Fibroblast of lung (primary cell): ENCODE measurements at places on chromosomes 7 and 10. TPM values are rescaled to one million over a fixed set of nuclear protein-coding genes. Genes with fewer than 3 reads are reported as not detected.
A peak's percentile ranks its signal among the peaks of the same experiment; 100 is the strongest.

FFAR4 gene
- polyA plus RNA-seq, result not detected in 2 replicates

EBF3 gene
- polyA plus RNA-seq, result 0.12 and 1.0 TPM in 2 replicates

GPC2 gene
- polyA plus RNA-seq, result 0.35 and 0.60 TPM in 2 replicates

DNA sequence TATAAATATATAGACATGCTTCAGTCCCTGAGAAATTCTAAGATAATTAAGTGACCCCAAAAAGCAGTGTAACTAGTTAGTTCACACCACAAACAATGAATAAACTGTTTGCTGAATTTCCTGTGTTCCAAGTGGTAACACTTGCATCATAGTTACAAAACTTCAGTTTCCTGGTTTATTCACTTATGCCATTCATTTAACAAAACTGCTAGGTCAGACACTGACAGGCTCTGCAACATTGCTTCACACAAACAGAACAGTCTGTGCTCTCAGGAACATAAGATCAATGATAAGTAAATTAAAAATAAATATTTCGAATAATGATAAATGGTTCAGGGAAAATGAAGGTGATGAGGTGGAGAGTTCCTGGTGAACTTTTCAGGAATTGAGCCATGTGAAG is 133.3 kb upstream of the NAMPT start:
- H3K27ac ChIP-seq, result no peak overlapping the region
- DNase-seq, result peak; percentile 85
- no peaks in the 10 kb centered on the region for H3K36me3 ChIP-seq
- peaks cover 11% of the 10 kb centered on the region for H3K4me1 ChIP-seq
- H3K27me3 ChIP-seq, result no peaks in the 10 kb centered on the region
- H3K4me3 ChIP-seq, result no peak overlapping the region

DNA sequence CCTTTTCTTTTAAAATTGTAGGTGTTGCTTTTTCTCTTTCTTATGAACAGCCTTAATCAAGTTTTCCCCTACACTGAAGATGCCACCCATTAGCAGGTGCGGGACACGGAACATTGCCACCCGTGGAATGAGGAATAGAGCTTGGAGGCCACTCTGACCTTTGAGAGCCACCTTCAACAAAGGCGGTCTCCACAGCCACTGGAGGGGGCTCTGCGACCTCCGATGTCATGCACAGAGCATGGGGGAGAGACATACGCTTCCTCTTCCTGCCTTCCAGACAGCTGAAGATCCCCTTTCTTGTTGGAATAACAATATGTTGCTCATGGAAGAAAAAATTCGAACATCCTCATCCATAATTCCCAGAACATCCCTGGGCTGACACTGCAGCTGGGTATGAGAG is 39.1 kb downstream of the ADARB2 start:
- H3K4me3 ChIP-seq, result no peak overlapping the region
- H3K27me3 ChIP-seq, result no peaks in the 10 kb centered on the region
- no peaks in the 10 kb centered on the region for H3K36me3 ChIP-seq
- no peak for DNase-seq
- H3K4me1 ChIP-seq, result no peaks in the 10 kb centered on the region

DNA sequence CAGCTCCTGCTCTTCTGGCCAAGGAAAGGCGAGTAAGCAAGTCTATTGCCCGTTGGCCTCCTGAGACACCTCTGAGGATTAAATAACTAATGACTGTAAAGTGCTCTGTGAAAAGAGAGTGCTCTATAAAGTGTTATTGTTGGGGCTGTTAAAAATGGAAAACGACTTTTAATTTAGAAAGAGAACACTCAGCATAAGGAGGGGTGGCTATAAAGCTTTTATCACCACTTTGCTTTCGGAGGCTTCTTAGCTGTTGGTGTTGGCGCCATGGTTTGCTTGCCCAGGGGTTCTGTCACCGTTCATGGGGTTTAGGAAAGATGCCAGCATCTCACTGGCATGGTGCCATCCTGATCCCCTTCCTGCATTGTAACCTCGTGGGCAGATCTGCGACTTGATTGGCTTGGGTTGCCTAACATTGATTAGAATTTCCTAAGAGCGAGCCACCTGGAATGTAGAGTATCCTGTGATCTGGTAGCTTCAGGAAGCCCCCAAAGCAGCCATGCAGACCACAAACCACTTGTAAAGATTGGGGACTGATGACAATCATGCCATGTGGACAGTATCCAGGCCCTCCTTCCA is 509.9 kb downstream of the LRMDA start:
- no peak overlapping the region for H3K27ac ChIP-seq
- H3K36me3 ChIP-seq, result no peaks in the 10 kb centered on the region
- peaks cover 7% of the 10 kb centered on the region for H3K27me3 ChIP-seq
- no peaks in the 10 kb centered on the region for H3K4me1 ChIP-seq
- H3K4me3 ChIP-seq, result no peak overlapping the region
- DNase-seq, result no peak

DNA sequence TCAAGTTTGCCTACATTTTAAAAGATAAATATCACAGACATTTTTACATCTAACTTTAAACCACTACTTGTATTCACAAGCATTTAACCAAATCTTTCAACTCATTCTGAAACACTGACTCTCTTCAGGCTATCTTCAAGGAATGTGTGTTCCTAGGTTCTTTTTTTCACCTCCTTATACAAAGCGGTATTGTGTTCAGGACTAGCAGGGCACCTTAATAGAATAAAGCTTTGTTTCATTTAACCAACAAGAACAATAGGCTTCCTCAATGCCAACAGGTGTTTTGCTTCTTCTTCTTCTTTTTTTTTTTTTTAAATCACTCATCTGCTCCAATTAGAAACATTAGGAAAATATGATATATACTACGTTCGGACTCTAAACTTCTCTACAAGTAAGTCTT is 212.9 kb upstream of the SEMA3E start:
- no peaks in the 10 kb centered on the region for H3K27me3 ChIP-seq
- no peak overlapping the region for H3K27ac ChIP-seq
- no peaks in the 10 kb centered on the region for H3K36me3 ChIP-seq

DNA sequence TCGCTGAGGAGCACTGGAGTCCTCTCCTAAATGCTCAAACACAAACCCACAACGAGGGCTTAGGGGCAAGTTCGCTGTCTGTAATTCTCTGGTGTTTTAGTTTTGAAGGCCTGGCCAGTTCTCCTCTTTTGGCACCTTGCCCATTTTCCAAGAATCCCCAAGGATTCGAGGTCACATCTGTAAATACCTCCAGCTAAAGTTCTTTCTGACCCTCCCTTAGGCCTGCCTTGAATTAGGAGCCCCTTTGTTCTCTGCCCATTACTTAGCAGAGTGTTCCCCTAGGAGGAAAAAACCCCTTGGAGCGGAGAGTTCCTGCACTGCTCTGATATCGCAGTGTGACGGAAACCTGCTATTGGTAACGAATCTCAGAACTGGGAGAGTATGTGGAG is 743 bp upstream of the PYROXD2 start:
- DNase-seq, result no peak
- H3K36me3 ChIP-seq, result peaks cover 8% of the 10 kb centered on the region
- peaks cover 15% of the 10 kb centered on the region for H3K4me1 ChIP-seq
- no peak overlapping the region for H3K27ac ChIP-seq

DNA sequence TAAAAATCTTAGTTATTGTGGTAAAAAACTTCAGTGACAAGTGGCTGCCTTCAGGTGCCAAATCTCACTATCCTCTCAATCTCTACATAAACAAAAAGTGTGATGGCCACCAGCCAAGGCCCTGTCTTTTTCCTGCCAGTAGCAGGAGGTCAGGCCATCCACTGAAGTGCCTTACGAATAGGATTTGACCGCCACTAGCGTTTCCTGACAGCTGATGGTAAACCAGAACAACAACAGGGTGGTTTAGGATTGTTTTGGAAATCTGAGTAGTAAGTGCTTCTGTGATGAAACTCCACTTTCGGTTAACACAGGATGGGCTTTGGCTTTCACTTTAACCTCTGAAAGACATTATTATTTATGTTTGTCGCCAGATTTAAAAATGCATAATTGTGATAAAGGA is 55.7 kb upstream of the OGDHL start:
- H3K27me3 ChIP-seq, result no peaks in the 10 kb centered on the region
- H3K4me3 ChIP-seq, result no peak overlapping the region
